Natural killer cell treated with Interleukin-12 subunit alpha and Interleukin-12 subunit beta and Interleukin-15 and Interleukin-18, amount 100 ng/mL, for 72 hours (primary cell): ENCODE measurements at places on chromosomes 5 and 9. TPM values are rescaled to one million over a fixed set of nuclear protein-coding genes. Genes with fewer than 3 reads are reported as not detected.

DNA sequence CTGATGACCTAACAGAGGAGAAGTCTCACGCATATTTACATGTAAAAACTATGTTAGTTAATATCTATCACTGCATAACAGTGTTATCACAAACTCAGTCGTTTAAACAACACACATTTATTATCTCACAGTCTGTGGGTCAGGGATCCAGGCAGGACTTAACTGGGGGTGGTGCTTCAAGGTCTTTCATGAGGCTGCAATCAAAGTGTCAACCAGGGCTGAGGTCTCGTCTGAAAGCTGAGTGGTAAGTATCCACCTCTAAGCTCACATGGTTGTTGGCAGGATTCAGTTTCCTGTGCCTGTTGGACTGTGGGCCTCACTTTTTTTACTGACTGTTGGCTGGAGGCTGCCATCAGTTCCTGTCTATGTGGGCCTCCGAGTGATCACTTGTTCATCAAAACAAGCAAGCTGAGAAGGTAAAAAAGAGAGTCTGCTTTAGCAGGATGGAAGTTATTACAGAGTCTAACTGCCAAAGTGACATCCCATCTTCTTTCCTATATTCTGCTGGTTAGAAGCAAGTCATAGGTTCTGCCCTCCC, 188.6 kb downstream of the CARTPT start:
- no peak for DNase-seq

GRCh38 chr5:154583671-154584177, 105.7 kb upstream of the HAND1 start:
- DNase-seq, result no peak

GRCh38 chr5:78626009-78626571, 22.5 kb downstream of the LHFPL2 start:
- DNase-seq, result no peak

Gene ITGA2
- total RNA-seq, result 0.10 TPM

Gene APC
- 38.5 TPM for total RNA-seq

GRCh38 chr9:131528186-131528585, 2.9 kb downstream of the UCK1 start:
- DNase-seq, result no peak

DNA sequence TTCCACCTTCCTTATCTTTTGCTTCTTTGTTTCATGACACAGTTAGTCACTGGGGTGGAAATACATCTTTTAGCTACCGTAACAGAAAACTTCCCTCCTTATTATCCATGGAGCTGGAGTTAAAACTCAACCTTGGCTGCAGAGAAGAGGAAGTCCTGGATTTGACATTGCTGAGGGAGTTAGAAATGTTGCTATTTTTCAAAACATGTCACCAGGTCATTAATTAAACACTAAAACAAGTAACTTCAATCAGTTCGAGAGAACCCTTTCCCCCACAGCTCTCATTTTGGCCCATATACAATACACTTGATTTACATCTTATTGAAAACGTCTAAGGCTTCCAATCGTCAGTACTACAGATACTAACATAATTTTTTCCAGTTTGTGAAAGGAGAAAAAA, 237.9 kb upstream of the CD180 start:
- DNase-seq, result no peak

Gene ADAMTS2
- total RNA-seq, result not detected

GRCh38 chr5:153623751-153624450, 133.4 kb downstream of the GRIA1 start:
- DNase-seq, result no peak

DNA sequence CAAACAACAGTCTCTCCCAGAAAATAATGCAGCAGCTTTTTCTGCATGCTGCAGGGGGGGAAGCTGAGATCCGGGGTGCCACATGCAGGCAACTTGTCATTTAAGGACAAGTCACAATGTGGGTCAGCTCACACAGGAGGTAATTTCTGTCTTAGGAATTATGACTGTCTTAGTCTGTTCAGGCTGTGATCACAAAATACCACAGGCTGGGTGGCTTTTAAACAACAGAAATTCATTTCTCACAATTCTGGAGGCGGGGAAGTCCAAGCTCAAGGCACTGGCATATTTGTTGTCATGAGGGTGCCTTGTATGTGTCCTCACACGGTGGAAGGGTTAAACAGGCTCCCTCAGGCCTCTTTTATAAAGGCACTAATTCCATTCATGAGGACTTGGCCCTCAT, 127.7 kb downstream of the DIRAS2 start:
- DNase-seq, result no peak

DNA sequence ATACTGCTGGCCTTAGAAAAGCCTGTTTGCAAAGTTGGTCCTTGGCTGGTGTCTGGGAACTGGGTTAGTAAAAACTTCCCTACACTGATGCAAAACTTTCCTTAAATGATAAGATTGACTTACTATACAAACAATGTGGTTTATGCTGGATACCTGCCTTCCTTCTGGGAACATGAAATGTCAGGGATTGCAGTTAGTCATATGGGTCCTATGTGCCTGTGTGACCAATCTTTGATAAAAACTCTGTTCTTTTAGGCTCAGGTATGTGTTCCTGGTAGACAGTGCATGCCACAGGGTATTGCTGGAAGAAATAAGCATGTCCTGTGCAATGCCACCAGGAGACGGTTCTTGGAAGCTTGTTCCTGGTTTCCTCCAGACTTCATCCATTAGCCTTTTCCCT, 173.3 kb downstream of the RMI1 start:
- no peak for DNase-seq

DNA sequence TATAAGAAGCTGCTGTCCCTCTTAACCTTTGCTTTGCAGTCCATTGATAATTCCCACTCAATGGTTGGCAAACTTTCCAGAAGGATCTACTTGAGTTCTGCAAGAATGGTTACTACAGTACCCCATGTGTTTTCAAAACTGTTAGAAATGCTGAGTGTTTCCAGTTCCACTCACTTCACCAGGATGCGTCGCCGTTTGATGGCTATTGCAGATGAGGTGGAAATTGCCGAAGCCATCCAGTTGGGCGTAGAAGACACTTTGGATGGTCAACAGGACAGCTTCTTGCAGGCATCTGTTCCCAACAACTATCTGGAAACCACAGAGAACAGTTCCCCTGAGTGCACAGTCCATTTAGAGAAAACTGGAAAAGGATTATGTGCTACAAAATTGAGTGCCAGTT, 27.8 kb upstream of the SETD9 start:
- no peak for DNase-seq

DNA sequence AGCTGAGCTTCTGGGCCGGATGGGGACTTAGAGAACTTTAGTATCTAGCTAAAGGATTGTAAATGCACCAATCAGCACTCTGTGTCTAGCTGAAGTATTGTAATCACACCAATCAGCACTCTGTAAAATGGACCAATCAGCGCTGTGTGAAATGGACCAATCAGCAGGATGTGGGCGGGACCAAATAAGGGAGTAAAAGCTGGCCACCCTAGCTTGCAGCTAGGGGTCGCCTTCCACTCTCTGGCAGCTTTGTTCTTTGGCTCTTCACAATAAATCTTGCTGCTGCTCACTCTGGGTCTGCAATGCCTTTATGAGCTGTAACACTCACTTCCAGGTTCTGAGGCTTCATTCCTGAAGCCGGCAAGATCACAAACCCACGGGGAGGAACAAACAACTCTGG, 354.0 kb downstream of the PRR16 start:
- DNase-seq, result no peak

DNA sequence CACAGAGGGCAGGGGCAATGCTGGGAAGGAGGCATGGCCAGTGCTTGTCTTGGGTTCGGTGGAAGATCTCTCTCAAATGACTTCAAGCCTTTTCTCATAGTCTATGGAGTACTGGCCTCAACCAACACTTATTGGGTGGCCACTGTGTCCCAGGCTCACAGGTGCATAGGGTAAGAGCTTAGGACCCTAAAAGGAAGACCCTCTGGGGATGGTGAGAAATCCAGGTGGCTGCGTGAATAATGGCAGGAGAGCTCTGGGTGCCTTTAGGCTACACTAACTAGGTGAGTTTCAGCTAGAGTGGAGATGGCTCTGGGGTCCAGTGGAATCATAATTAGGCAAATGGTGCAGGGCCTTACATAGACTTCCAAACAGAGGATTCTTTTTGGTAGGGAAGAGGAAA, 9.9 kb downstream of the STC2 start:
- DNase-seq, result no peak

DNA sequence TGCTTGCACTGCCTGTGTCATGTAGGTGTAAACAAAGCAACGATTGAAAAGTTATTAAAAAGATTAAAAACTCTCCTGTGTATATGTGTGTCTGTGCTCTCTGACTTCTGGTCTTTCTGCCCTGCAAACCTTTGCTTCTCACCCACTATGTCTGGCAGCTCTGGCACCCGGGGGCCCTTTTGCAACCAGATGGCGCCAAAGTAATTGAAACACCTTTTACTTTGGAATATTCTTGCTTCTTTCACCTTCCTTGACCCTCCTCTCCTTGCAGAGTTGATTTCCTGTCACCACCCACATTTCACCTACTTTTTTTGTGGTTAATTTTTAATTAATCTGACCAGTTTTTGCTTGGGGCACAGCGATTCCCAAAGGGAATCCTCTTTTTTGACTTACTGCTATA, 275.5 kb downstream of the ARHGEF28 start:
- no peak for DNase-seq

- no peak for DNase-seq
These were observed 3.3 kb upstream of the UAP1L1 start for GRCh38 chr9:137073992-137074399.

Gene ENHO
- not detected for total RNA-seq

GRCh38 chr5:94613583-94613982, 4.8 kb downstream of the KIAA0825 start:
- DNase-seq, result no peak

DNA sequence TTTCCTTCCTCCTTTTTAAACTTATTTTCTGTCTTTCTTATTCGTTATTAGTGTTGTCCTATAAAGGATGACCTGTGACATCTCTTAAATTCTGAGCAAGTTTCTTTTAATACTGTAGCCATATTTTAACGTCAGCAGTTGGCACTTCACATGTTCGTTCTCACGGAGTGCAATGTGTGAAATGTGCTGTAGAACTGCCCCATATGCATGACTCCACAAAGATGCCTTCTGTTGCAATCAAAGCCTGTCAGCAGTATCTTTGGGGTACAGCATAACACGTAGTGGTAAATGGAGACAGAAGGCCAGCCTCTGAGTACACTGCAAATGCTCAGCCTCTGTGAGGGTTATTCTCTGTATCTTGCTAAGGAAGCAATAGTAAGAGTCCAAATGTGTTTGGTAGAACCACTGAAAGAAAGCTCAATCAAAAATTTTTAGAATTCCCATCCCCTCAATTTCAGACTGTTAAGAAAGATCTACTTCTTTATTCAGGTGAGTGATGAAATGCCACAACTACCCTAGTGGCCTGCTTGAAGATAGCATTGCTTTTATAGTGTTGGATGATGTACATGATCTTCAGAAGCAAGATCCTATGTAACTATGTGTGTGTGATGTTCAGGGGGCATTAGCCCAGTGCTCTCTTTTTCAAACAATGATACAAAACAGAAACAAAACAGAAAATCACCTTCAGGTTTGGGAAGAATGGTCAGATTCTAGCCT, 277.7 kb downstream of the TMEM167A start:
- no peak for DNase-seq

DNA sequence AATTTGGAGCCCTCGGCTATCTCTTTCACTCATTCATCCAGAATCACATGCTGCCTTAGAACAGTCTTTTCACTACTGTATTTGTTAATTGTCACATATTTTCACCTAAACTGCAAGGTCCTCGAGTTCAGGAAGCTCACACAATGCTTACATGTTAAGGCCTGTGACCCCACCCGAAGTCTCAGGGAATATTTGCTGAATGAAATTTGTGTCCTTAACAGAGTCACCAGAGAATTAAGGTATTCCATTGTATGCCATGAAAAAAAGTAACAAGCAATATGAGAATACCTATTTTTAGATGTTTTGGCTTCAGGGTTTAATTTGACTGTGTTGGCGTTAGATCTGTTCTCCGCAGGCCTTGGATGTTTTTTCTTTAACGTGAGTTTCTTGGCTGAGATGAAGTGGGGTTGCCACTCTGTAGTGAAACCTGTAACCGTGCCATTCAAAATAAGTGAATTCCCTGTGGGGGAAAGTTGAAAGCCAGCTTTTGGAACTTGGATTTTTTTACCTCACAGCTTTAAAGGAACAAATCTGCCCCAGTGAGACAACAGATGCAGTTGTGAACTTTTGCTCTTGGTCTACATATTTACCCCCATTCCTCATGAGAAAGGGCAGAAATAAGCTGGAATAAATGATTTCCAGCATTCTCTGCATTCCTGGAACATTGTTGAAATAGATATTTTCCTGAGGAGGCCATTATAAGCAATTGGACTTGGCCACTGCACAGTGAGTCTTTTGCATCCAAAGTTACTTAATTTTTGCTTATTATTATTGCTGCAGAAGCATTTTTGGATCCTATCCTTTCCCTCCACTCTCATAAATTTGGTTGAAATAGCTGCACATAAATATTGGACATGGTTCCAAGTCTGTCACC, 35.9 kb upstream of the FBP1 start:
- no peak for DNase-seq

Gene UNC5A
- total RNA-seq, result not detected

GRCh38 chr5:42490831-42491230, 67.6 kb downstream of the GHR start:
- DNase-seq, result no peak
